Renal cortical epithelial cell (primary cell): ENCODE measurements at places on chromosomes 7 and 10. TPM values are rescaled to one million over a fixed set of nuclear protein-coding genes. Genes with fewer than 3 reads are reported as not detected.

Gene CFAP70
- 0.52 and 3.7 TPM in 2 replicates for total RNA-seq

Gene FOXP2
- 0.15 and 1.9 TPM in 2 replicates for total RNA-seq

Gene HMX2
- total RNA-seq: not detected in 2 replicates

Gene WNT8B
- total RNA-seq: not detected in 2 replicates

Gene SDK1
- total RNA-seq: 6.3 and 30.9 TPM in 2 replicates

Gene REEP3
- 85.7 and 90.6 TPM in 2 replicates for total RNA-seq

Gene ACTR3C
- 40.1 and 81.8 TPM in 2 replicates for total RNA-seq

Gene OGDHL
- 7.1 and 58.5 TPM in 2 replicates for total RNA-seq

Gene ETV1
- total RNA-seq: 2.3 and 3.0 TPM in 2 replicates

Gene ZNF316
- total RNA-seq: 12.2 and 30.6 TPM in 2 replicates

Gene TDRD1
- total RNA-seq: 0.69 and 8.1 TPM in 2 replicates

Gene CCL26
- total RNA-seq: not detected in 2 replicates

Gene SYT15
- total RNA-seq: 1.0 TPM in 1 of 2 replicates, not detected in the other

Gene CYP3A7
- not detected in 2 replicates for total RNA-seq

Gene TUBB8
- not detected in 2 replicates for total RNA-seq

Gene AKR1C2
- total RNA-seq: 1.9 and 6.5 TPM in 2 replicates

Gene BAMBI
- total RNA-seq: 10.4 and 12.0 TPM in 2 replicates

Gene PLEKHS1
- under 0.01 and 0.45 TPM in 2 replicates for total RNA-seq

Gene ITGB8
- 257 and 399 TPM in 2 replicates for total RNA-seq

Gene C10orf67
- total RNA-seq: 0.35 and 0.55 TPM in 2 replicates

Gene CYP3A5
- total RNA-seq: 7.3 and 13.1 TPM in 2 replicates

Gene LOXL4
- total RNA-seq: 20.1 and 24.3 TPM in 2 replicates

Gene PSD
- total RNA-seq: 0.17 and 3.5 TPM in 2 replicates

Gene OR2A5
- total RNA-seq: not detected in 2 replicates

Gene HYAL4
- not detected in 2 replicates for total RNA-seq
